CD14-positive monocyte (primary cell): ENCODE measurements at places on chromosomes 13 and 19. TPM values are rescaled to one million over a fixed set of nuclear protein-coding genes. Genes with fewer than 3 reads are reported as not detected.

COL4A1 gene
- polyA plus RNA-seq, result not detected

VSTM1 gene
- 3.7 TPM for polyA plus RNA-seq

SLC10A2 gene
- polyA plus RNA-seq, result not detected in 2 replicates

DNA sequence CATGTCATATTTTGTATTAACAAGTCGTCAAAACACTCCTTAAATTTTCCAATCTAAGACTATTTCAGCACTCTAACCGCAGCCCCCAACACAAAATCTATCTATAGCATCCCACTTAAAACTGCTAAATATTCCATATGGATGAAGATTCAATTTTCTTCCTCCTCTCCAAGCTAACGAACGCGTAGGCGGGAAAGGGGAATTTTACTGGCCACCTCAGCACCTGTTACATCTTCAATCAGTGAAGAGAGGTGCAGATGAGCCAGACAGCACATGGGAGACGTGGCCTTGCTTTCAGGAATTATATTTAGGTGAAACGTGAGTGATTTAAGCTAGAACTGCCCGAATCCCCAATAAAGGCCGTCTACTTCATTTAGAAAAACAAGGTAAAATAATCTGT lies 1.1 kb downstream of the RBM26 start:
- DNase-seq, result no peak
- peaks cover 45% of the 10 kb centered on the region for H3K4me1 ChIP-seq
- peak overlapping the region; percentile 85 for H3K4me3 ChIP-seq
- no peaks in the 10 kb centered on the region for H3K27me3 ChIP-seq

DNA sequence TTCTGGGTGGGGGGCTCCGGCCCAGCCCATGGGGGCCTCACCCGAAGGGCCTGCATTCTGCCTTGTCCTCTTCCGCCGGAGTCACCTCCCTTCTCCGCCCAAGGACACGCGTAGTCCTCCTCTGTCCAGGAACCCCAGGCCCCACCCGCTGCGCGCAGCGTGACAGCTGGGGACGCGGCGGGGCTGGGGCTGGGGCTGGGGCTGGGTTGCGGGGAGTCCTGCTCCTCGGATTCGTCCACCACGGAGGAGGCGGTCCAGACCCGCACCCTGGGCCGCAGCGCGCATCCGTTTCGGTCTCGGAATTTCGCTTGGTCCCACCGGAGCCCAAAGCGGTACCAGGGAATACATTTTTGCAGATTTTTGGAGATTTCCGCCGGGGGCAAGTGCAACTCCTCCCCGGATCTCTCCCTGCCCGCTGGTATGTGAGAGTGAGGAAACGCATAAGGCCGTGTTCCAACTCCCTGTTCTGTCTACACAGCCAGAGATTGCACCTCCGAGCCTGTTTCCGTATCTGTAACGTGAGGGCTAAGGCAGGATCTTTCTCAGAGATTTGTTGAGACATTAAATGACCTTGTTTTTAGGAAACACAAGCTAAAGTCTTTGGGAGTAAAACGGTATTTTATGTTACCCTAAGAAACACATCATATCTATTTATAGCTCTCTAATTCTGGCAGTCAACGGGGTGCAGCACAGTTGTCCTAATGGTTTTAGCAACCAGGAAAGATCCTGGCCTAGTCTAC lies at the start of gene COX7A1:
Gene COX7A1, minus strand, starts transcription at position 96 of the 740 bp plus-strand sequence. Its CDS starts 40 bp downstream, at position 56.
- H3K27ac ChIP-seq, result no peak within 1 kb of the TSS
- H3K4me1 ChIP-seq, result peaks cover 8% of the 10 kb centered on the region
- no peaks in the 10 kb centered on the region for H3K27me3 ChIP-seq
- peak within 1 kb of the TSS; percentile 4 for H3K4me3 ChIP-seq

DNA sequence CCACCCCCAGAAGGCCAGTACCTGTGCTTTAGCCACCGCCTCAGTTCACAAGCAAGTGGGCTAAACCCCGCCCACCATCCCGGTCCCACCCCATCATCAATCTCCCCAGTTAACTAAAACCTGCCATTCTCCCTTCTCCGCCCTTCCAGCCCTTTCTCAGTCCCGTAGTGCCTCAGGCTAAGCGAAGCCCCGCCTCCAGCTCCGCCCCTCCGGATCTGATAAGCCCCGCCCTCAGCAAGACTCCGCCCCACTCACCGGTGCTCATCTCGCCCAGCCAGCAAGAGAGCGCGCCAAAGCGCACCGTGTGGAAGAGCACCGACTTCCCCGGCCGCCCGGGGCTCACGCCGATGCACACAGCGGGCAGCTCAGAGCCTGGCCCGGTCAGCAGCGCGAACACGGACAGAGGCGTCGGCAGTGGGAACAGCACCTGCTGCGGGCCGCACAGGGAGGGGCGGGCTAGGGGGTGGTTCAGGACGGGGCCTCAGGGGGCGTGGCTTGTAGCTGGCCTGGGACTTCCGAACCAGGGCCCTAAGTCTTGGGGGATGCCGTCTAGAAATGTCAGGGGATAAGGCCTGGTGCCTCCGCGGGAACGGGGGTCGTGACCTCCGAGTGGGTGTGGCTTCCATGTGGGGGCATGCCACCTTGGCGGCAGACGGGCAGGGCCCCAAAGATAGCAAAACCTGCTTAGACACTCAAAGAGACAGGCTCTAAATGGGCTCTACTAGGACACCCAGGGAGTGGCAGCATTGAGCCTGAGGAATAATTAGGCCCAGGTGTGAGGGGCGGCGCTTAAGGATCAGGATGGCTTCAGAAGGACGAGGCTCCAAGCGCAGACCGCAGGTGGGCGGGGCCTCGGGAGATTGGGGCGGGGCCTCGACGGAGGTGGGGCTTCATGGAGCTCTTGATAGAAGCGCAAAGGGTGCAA lies 21.4 kb downstream of the MAP4K1 start:
- DNase-seq, result no peak
- no peaks in the 10 kb centered on the region for H3K27me3 ChIP-seq
- no peak overlapping the region for H3K27ac ChIP-seq
- H3K4me1 ChIP-seq, result no peaks in the 10 kb centered on the region

DNA sequence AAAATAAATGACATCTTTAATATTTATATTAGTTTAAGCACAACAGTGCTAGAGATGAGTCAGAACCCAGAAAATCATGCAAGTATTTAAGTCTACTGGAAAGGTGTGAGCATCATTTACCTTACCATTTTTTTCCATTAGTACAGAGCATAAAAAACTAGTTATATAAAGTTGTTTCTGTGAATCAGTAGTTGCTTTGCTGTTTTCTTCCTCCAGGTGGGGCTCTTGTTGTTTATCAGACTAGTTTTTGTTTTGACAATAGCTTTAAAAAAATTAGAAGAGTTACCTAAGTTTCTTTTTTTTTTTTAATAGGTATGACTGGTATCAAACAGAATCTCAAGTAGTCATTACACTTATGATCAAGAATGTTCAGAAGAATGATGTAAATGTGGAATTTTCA lies 12.7 kb downstream of the SUGT1 start:
- H3K27ac ChIP-seq, result no peak overlapping the region
- H3K4me3 ChIP-seq, result no peak overlapping the region
- H3K36me3 ChIP-seq, result peaks cover 82% of the 10 kb centered on the region
- H3K27me3 ChIP-seq, result no peaks in the 10 kb centered on the region

DNA sequence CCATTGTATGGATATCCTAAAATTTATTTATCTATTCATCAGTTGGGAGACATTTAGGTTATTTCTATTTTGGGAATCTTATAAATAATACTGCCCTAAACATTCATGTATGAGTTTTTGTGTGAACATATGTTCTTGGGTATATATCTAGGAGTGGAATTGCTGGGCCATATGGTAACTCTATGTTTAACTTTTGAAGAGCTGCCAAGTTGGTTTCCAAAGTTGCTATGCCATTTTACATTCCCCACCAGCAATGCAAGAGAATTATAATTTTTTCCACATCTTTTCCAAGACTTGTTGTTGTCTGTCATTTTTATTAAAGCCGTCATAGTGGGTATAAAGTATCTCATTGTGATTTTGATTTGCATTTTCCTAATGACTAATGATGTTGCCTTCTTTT lies 48.2 kb upstream of the CALM3 start:
- H3K27ac ChIP-seq, result no peak overlapping the region
- no peak overlapping the region for H3K4me3 ChIP-seq
- no peak for DNase-seq
- H3K27me3 ChIP-seq, result no peaks in the 10 kb centered on the region

DNA sequence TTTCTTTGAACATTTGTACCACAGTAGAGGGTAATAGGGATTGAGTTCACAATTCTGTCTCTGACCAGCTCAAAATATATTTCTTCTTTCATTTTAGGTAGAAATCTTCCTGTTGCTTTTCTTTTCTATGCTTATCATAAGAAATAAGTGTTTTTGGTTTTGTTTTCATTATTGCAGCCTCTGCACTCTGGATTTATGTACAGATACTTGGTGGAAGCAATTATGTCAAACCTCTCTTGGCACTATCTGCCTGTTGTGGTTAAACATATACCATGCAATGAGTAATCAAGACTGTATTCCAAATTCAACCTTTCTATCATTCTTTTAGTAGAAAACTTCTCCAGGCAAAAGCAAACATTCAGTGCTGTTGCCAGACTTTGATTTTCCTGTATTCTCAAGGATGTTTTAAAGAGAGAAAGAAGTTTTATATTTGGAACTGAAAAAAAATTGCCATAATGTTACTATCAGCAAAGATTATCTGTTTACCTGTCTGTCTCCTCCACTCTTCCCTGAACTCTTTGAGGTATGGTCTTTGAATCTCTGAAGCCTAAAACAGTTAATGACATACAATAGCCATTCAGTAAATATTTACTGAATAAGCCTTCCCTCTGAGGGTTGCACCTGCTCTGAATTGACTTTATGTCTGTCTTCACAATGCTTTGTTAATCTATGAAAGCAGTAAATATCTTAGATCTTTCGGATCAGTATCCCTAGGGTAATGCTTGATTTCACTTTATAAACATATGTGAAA lies 612.5 kb upstream of the PRR20A start:
- no peak for DNase-seq
- H3K4me1 ChIP-seq, result no peaks in the 10 kb centered on the region
- no peaks in the 10 kb centered on the region for H3K36me3 ChIP-seq
- H3K27me3 ChIP-seq, result no peaks in the 10 kb centered on the region
- no peak overlapping the region for H3K27ac ChIP-seq

DNA sequence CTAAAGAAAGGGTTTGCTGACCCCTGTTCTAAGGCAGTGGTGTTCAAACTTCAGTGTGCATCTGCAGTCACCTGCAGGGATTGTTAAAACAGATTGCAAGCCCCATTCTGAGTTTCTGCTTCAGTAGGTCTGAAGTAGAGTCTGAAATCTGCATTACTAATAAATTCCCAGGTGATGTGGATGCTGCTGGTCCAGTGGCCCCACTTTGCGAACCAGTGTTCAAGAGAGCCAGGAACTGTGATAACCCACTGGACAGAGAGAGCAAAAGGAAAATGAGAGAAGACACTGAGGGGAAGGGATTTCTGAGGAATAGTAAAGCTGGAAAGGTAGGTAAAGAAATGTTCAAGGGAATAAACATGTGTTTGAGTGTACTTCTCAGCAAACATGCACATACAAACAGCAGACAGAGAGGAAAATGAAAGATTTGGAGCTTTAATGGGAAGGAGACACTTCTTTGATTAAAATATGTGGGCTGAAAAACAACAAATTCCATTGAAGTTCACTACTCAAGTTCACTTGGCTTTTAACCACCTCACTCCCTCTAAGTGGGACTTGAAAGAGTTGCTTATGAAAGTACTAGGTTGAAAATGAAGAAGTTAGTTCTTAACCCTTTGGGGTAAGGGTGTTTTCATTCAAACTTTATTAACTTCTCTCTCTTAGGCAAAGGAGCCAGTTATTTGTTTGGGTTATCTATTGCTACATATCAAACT lies 26.4 kb upstream of the FAM216B start:
- no peaks in the 10 kb centered on the region for H3K4me1 ChIP-seq
- no peaks in the 10 kb centered on the region for H3K36me3 ChIP-seq
- H3K27ac ChIP-seq, result no peak overlapping the region
- H3K4me3 ChIP-seq, result no peak overlapping the region

DNA sequence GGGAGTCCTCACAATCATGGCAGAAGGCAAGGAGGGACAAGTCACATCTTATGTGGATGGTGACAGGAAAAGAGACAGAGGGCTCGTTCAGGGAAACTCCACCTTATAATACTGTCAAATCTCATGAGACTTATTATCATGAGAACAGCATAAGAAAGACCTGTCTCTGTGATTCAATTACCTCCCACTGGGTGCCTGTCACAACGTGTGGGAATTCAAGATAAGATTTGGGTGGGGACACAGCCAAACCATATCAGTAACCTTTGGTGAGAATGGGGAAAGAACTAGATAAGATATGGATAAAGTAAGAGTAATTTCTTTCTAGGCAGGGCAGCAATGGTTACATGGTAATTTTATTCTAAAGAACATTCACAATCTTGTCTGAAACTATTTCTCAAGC lies 344.9 kb upstream of the KLF12 start:
- no peak for DNase-seq
- H3K27me3 ChIP-seq, result no peaks in the 10 kb centered on the region
- H3K27ac ChIP-seq, result no peak overlapping the region
- no peak overlapping the region for H3K4me3 ChIP-seq
- no peaks in the 10 kb centered on the region for H3K4me1 ChIP-seq

- DNase-seq, result no peak
- H3K36me3 ChIP-seq, result no peaks in the 10 kb centered on the region
- peak overlapping the region; percentile 49 for H3K4me3 ChIP-seq
- peak overlapping the region; percentile 76 for H3K27ac ChIP-seq
- peaks cover 72% of the 10 kb centered on the region for H3K4me1 ChIP-seq
- peaks cover 14% of the 10 kb centered on the region for H3K27me3 ChIP-seq
Measured at GRCh38 chr13:50127726-50128291, 112.6 kb downstream of the KCNRG start.

- no peak overlapping the region for H3K4me3 ChIP-seq
- H3K27me3 ChIP-seq, result no peaks in the 10 kb centered on the region
- H3K27ac ChIP-seq, result no peak overlapping the region
- no peak for DNase-seq
- H3K36me3 ChIP-seq, result no peaks in the 10 kb centered on the region
Measured at GRCh38 chr13:23469951-23470421, 36.5 kb upstream of the SACS start.

- no peaks in the 10 kb centered on the region for H3K27me3 ChIP-seq
- H3K4me1 ChIP-seq, result no peaks in the 10 kb centered on the region
- H3K4me3 ChIP-seq, result no peak overlapping the region
- DNase-seq, result no peak
Measured at GRCh38 chr13:37599519-37599918, 951 bp upstream of the POSTN start.

DNA sequence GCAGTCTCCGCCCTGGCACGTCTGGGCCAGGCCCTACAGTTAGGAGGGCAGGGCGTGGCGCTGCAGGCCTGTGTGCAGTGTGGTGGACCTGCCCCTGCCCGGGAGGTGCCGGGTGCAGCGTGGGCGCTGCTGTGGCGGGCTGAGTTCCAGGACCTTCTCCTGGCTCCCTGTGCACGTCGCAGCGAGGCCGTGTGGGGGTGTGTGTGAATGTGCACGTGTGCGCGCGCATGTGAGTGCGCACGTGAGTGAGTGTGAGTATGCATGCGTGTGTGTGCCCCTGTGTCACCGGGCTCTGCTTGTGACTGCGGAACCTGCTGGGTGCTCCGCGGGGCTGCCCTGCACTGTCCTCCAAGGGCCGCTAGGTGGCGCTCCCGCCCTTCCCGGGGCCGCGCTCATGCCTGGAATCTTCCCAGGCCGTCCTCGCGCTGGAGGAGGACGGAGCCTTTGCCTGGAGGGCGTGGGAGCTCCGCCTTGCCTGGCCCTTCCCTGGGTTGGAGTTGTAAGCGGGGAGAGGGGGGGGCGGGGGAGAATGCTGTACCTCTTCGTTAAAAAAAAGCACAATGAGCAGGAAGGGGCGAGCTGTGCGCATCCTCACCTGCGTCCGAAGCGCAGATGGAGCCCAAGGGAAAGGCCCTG lies 79.3 kb downstream of the KDM4B start:
- no peaks in the 10 kb centered on the region for H3K27me3 ChIP-seq
- no peak overlapping the region for H3K4me3 ChIP-seq
- DNase-seq, result peak; percentile 57
- no peak overlapping the region for H3K27ac ChIP-seq
